ENCODE measurements at places on chromosomes 7 and 10.

GRCh38 chr10:19498393-19499290, 317.6 kb upstream of the PLXDC2 start:
- DNase-seq: no peak

DNA sequence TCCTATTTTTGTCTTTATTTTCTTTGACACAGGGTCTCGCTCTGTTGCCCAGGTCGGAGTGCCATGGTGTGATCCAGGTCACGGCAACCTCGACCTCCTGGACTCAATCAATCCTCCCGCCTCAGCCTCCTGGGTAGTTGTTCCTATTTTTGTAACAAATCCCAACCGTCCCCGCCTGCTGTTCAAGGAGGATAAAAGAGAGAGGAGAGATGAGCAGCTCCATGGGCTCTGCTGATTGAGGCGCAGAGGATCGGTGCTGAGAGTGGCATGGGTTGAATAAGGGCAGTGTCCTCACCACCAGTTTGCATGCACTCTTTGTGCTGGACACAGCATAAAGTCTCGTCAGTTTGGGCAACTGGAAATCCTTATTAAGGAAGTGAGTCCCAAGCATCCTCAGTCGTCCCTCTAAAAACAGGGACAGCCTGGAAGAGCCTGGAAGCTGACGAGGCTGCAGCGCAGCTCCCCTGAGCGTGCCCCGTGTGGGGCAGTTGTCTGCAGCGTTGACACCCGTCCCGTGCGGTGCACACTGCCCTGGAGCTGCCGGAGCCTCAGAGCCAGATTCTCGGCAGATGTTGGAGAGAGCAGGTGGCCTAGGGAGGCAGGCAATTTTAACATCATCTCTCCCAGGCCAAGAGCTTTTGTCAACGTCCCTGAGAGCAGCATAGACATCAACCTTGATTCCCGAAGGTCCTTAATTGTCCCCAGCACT, 404.2 kb upstream of the RNF32 start:
- DNase-seq: no peak

GRCh38 chr7:20713792-20714191, 72.9 kb downstream of the SP8 start:
- no peak for DNase-seq

DNA sequence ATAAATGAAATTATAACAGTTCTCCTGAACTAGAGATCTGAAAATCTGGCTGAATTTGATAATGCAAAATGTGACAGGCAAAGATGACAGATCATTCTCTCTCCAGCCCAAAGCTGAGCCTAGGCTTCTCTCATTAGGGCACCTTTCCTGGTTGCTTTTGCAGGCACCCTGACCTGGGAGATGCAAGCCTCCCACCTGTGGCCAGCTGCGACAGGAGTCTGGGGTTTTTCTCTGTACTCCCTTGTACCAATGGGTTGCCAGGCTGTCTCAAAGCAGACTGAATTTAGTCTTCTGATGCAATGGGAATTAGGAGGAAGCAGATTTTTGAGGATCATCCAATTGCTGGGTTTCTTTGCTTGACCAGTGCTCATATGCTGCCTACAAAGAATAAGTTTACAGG, 85.0 kb upstream of the EFCAB10 start:
- DNase-seq: no peak

- DNase-seq: no peak
These were observed 109.2 kb downstream of the ATE1 start for GRCh38 chr10:121818599-121818998.

All from GM04504 (cell line).